NCI-H187 (cell line): ENCODE measurements at places on chromosomes 7 and 10.

GRCh38 chr7:102272075-102272916, 14.4 kb upstream of the SH2B2 start:
- no peak for DNase-seq

GRCh38 chr7:24715171-24715570, 42.1 kb downstream of the GSDME start:
- DNase-seq, result no peak

GRCh38 chr7:4878336-4879335, 4.9 kb downstream of the RADIL start:
- peak; percentile 28 for DNase-seq

- no peak for DNase-seq
Observed at GRCh38 chr7:14748461-14748860, 154.1 kb downstream of the DGKB start.

- DNase-seq, result no peak
Observed at GRCh38 chr10:59265141-59265540, 88.7 kb downstream of the PHYHIPL start.

DNA sequence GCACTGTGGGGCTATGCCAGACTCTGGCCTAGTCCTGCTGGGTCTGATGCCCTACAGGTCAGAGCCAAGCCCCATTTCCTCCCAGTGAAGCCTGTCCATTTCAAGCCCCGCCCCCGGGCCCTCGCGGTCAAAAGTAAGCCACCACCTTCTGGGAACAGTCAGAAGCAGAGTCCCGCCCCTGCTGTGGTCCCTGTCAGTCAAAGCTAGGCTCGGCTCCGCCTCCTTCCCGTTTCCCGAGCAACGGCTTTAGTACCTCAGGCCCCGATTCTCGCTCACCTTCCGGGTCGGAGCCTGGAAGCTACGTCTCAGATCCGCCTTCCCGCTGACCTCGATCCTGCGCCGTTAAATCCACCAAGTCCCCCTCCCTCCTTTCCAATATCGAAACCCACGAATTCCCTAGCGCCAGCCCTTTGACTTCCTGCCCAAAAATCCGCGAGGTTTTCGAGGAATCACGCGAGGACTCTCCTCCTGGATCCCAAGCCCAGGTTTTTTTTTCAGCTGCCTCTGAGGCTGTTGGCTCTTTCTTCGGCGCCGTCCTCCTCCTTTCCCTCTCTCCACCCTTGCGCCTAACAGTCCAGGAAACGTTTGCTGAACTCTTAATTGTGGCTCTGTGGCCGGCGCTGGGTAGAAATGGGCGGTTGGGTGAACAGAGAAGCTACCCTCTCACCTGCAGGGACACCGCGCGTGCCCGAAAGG, 11.8 kb downstream of the SFXN3 start:
- DNase-seq, result peak; percentile 85

DNA sequence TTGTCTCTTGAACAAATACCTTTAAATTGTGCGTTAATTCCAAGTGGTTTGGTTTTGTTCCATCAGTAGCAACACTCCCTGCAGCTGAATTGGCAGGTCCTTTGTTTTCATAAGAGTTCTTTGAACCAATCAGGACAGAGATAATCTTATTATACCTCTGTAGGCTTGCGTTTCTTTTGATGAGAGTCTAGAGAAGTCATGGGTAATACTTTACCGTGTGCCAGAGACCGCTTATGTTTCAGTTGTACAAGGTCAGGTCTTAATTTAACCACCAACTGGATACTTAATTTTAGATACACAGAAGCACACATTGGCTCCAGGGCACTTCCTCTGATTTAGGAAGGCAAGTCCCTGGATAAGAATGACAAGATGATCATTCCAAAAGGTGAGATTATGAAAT, at the start of gene ASB15:
Gene ASB15 (plus strand): TSS at position 292 of the 400 bp plus-strand sequence. CDS start 12,682 bp downstream, outside the sequence.
- DNase-seq, result no peak

DNA sequence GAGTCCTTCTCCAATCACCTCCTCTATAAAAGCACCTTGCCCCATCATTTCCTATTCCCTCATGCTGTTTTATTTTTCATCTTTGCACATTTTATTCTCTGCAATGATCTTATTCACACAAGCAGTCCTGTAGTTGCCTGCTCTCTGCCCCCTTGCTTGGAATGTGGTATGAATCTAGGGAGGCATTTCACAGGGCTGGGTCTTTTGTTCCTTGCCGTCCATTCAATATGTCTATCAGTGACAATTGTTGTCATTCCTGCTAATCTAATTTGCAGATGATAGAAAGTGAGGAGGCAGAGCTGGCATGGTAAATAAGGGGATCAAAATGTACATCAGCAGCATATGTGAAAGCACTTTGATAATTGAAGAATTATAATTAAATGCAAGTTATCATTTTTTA, 246.2 kb upstream of the C7orf33 start:
- no peak for DNase-seq

DNA sequence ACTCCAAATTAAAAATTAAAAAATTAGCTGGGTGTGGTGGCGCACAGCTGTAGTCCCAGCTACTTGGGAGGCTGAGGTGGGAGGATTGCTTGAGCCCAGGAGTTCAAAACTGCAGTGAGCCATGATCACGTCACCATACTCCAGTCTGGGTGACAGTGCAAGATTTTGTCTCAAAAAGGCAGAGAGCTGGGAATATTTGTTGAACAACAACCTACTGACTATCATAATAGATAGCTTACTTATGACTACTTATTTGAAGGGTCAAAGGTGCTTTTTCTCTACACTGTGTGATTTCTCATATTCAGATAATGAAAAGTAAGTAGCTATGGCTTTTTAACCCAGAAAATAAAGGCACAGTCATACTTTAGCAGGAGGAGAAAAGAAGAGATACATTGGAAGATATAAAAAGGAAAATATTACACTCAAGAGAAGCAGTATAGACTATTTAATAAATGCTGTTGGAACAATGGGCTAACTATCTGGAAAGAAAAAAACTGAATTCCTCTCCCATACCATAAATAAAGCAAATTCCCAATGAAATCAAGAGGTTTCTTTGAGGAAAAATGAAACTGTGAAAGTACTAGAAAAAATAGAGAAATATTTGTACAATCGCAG, 6.7 kb downstream of the GSDME start:
- DNase-seq, result no peak

DNA sequence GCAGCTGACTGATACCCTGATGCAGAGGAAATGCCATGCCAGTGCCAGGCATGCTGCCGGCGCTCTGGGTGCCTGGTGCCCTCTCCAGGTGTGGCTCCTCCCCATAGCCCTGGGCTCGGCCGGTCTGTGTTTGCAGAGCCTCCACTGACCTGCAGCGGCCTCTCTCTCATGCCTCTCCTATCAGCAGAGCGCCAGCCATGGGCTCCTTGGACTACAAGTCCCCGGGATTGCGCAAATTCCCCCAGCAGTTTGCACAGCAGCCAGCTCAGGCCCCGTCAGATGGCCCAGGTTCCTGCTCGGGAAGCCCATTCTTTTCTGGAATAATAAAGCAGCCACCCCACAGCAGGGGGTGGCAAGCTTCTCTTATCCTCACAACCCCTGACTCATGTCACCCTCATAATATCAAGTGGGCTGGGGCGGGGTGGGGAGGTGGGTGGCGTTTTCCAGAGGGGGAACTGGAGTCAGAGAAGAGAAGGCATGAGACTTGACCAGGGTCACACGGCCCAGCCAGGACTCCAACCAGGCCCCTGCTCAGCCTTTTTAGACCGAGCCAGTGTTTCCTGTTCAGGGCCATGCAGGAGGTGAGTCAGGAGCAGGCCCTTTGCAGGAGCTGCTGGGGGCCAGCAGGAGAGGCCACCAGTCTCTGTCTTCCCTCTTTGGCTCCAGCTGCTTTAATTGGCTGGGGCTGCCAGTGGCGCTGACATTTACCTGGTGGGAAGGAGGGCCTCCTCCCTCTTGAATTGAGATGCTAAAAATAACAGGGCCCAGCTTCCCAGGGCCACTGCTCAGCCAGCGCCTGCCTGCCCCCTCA, 58.6 kb downstream of the ZMIZ1 start:
- no peak for DNase-seq

DNA sequence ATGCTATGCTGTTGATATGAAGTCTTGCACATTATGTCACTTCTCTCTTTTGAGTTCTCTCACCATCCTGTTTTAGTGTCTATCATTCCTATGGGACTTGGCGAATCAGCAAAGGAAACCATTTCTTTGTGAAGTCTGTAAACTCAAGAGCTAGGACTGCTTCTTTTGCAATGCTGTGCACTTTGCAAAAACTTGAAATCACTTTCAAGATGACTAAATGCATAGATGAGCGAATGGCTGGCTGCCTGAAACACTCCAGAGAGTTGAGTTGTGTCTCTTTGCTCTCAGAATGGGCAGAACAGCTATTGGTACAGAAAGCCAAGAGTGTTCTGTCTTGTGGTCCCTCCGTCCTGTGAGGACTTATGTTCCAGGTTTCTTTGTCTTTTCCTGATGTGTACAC, 18.3 kb upstream of the ELMO1 start:
- no peak for DNase-seq

DNA sequence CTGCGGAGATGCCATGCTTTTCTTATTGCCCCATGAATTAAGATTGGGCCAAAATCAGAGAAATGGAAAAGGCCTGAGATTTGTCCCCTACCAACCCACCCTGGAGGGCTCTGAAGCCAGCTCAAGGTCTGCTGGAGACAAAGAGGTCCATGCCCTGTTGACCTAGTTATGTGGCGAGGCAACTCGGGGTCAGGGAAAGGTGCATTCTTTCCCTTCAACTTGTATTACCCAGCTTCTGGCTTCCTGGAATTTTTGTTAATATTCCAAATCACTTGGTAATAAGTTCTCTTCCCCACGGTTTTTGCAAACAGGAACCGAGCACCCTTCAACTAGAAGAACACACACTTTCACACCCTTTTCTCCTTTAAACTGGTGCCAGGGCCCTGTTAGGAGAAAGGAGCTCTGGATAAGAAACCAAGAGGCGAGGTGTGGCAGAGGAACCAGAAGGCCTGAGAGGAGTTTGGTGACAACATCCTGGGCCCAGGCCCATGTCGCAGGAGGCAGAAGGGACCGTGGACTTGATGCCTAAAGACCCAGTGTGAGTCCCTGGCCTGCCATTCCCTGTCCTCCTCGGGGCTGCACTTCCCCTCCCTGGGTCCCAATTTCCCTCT, 12.5 kb upstream of the SFRP5 start:
- no peak for DNase-seq

DNA sequence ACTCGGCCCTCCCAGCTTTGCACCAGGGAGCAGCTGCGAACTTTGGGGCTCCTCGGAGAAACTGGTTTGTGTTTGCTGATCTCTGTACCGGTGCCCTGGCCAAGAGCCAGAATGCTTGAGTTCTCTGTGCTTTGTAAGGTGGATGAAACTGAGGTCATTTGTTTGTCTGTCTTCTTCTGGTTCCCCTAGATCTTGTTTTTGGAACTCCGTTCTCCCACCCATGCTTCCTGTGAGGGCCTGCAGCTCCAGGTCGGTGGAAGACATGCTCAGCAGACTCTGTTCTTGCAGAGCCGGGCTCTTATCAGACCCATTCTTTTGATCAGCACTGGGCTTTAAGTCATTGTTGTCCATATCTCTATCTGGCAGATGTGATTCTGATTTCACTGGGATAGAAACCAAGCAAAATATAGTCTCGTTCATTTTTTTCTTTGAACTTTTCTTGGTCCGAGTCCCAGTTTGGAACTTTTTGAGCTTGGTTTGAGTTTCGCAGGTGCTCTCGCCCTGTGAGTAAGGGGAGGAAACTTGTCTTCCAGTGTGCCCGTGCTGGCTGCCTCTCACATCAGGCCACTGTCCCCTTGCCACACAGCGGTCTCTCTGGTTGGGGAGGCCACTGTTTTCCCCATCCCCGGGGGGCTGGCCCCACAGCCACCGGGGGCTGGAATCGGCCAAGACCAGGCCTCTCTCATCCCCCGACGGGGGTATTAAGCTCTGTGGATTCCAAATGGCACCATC, 31.2 kb downstream of the JCAD start:
- DNase-seq, result no peak

- DNase-seq, result no peak
Observed at GRCh38 chr7:56046721-56047445, 4.4 kb downstream of the PSPH start.

DNA sequence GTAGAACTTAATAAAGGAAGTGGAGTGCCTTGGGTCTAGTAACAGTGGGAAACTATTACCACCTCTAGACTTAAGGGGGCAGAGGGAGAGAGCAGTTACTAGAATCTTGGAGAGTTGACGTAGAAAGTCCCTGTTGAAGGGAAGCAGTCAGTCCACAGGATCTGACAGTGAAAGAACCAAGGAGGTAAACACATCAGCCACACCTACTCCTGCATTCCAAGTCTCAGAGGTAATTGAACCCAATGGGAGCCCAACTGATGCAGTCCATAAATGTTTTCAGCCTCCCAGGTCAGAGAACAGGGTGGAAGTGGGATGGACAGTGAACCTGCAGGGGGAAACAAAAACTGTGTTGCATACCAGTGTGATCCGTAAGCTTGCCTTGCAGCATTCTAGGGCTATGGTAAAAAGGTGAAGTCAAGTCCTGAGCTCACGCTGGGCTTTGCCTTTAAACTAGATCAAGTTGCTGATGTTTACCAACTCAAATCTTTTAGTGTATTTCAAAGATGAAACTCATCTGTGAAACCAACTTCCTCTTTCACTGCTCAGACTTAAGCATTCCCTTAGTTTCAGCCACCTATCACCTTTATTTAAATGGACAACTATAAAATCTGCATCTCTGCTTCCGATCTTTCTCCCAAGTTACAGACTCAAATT, 57.2 kb downstream of the SLC16A12 start:
- no peak for DNase-seq

- no peak for DNase-seq
Observed at GRCh38 chr10:60312818-60313588, 76.7 kb downstream of the ANK3 start.

GRCh38 chr7:150406567-150407421, 27.7 kb downstream of the ZNF775 start:
- DNase-seq, result no peak

GRCh38 chr7:29300649-29301048, 106.1 kb downstream of the CHN2 start:
- no peak for DNase-seq

DNA sequence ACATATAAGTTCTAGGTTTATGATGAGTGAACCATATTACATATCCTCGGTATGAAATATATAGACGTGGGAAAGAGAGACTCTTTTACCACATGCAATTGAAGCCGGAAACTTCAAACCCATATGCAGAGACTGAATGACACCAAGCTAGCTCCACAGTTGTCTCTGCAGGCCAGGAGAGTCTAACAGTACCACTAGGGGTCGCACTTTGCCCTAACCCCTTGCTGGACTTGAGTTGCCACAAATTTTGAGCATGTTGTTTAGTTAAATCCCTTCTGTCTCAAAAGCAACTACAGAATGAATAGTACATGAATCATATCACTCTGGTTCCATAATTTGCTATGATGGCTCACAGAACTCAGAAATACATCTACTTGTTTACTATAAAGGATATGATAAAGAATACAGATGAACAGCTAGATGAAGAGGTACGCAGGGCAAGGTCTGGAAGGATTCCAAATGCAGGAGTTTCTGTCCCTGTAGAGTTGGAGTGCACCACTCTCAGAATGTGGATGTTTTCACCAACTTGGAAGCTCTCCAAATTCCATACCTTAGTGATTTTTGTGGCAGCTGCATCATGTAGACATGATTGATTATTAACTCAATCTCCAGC, 112.4 kb upstream of the YAE1 start:
- no peak for DNase-seq
